ENCODE measurements at places on chromosomes 1 and 21.

DNA sequence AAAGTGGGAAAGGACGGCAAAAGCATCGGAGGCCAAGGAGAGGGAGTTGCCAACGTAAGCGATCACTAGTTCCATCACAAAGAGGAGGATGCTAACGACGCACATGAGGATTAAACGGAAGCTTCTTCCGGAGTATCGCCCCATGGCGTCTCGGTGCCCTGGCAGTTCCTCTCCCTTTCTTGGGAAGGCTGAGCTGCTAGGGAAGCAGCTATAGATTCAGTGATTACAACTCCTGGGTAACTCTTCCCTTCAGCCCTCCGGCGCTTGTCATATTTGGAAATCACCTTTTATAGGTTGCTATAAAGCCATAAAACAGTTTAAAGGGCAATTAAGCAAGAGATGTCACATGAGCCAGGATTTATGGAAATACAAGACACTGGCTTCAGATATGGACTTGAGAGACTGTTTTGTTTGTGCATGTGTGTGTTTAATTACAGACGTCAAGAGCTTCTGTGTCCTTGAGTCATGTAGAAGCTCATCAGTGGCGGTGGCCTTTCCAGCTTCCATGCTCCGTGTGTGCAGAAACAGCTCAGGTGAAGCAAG lies 30.6 kb upstream of the SLC30A10 start:
- no peak for DNase-seq

DNA sequence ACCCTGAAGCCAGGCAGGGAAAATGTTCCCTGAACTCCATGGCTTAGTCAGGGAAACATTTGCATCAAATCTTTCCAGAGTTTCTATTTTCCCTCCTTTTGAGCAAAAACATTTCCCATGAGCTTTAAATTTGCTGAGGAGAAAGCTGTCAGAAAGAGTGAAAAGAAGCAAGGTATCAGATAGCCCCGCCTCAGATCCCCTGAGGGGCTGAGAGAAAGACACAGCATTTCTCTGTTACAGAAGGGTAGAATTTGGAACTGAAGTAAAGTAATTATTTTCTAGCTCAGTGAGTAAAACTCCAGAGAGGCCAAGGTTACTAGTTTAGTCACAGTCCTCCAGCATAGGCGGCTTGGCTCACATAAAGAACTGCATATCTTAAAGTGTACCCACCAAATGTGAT lies 10.6 kb downstream of the FMO1 start:
- no peak for DNase-seq

DNA sequence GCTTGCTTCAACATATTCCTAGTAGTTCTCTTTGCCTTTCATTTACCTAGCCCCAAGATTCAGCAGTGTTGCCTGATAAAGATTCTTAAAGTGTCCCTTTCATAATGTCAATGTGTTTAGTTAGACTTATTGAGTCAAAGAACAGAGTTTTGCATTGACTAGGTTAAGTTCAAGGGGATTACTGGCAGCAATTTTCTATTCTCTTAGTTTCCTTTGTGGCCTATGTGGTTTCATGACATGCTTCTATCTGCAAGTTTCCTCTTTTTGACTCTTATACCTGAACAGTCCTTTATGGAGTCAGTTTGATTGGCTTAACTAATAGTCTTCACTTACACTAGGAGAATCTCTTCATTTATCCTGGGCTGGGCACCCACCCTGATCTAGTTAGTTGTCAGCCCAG lies 151.3 kb downstream of the ADGRL4 start:
- DNase-seq = no peak

GRCh38 chr1:1198423-1199140 lies 7.8 kb downstream of the TNFRSF18 start:
- DNase-seq = no peak

DNA sequence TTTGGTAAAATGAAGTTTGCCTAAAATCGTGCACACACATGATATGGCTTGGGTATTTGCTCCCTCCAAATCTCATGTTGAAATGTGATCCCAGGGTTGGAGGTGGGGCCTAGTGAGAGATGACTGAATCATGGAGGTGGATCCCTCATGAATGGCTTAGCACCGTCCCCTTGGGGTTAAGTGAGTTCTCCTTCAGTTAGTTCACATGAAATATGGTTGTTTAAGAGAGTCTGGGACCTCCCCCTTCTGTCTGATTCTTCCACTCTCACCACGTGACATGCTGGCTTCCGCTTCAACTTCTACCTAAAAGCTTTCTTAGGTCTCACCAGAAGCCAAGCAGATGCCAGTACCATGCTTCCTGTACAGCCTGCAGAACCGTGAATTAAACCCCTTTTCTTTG lies 58.4 kb downstream of the SIPA1L2 start:
- no peak for DNase-seq

- DNase-seq = no peak
These were observed 20.5 kb downstream of the HTR1D start for GRCh38 chr1:23196627-23197328.

DNA sequence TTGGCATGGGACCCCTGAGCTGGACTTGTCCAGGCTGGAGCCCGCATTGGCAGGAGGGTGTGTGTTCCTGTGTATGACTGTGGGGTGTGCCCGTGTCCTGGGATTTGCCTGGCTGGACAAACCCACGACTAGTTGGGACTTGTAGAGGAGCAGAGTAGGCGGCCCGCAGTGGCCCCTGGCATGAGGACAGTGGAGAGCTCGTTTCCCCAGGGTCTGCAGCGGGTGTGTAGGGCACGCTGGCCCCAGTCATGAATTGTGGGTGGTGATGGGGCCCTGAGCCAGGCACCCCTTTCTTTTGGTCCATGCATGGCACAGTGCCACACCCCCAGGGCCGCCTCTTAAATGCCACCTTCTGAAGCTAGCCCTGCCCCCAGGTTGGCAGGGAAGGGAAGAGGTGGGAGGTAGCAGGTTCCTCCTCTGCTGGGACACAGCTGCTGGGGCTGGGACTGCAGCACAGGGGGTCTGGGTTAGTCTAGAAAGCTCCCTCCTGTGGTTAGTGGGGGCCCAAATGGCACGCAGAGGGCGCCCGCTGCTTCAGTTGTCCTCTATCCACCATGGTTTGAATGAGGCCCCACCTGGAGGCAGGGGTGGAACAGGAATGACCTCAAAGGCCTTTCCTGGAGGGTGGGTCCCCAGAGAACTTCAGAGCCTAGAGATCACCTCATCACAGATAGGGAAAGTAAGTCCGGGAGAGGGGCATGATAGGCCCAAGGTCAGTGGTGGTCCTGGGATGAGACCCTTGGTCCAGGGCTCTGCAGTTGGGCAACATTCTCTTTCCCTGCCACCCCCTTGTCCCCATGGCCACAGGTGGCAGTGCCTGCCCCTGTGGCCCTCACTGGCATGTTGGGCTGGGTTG lies 4.1 kb downstream of the CROCC start:
- DNase-seq = no peak

DNA sequence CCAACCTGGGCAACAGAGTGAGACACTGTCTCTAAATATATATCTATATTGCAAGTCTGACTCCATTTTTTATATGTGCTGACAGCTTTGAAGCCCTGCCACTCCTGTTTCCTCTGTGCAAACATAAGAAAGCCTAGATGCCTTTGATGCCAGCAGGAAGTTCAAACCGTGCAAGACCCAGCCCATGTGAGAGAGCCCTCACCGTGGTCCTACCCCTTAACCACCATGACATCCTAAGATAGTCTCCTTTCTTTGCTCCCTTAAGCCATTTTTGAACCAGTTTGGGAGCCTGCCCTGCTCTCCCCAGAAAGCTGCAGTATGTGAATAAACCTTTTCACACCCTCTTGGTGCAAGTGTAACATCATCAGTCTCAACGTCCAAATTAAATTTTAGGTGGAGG lies 3.7 kb upstream of the DIPK1A start:
- DNase-seq = no peak

- no peak for DNase-seq
These were observed 84.0 kb upstream of the IVNS1ABP start for GRCh38 chr1:185401019-185401418.

DNA sequence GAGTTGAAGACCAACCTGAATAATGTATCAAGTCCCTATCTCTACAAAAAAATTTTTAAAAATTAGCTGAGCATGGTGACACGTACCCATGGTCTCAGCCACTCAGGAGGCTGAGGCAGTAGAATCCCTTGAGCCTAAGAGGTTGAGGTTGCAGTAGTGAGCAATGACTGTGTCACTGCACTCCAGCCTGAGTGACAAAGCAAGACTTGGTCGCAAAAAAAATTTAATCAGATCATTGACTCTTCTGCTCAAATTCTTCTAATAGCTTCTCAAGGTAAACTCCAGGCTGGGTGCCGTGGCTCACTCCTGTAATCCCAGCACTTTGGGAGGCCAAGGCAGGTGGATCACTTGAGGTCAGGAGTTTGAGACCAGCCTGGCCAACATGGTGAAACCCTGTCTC lies 85.9 kb upstream of the PUM1 start:
- DNase-seq = no peak

DNA sequence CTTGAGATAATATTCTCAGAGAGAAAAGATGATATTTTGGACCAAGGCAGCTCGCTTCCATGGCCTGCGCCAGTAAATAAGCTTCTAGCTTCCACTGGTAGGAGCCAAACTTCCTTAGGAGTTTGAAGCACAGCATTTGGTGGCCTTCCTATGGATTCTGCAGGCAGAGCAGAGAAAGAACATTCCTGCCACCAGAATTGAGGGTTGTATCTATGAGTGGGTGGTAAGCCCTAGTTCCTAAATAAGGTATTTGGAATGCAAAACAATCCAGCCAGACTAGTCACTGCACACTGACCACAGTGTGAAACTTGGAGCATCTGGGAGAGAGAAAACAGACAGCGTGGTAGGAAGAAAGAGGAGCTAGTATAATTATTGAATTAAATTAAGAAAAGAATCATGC lies 54.1 kb upstream of the BCAR3 start:
- DNase-seq = no peak

GRCh38 chr1:80064524-80064923 lies 1058.0 kb upstream of the ADGRL4 start:
- DNase-seq = no peak

DNA sequence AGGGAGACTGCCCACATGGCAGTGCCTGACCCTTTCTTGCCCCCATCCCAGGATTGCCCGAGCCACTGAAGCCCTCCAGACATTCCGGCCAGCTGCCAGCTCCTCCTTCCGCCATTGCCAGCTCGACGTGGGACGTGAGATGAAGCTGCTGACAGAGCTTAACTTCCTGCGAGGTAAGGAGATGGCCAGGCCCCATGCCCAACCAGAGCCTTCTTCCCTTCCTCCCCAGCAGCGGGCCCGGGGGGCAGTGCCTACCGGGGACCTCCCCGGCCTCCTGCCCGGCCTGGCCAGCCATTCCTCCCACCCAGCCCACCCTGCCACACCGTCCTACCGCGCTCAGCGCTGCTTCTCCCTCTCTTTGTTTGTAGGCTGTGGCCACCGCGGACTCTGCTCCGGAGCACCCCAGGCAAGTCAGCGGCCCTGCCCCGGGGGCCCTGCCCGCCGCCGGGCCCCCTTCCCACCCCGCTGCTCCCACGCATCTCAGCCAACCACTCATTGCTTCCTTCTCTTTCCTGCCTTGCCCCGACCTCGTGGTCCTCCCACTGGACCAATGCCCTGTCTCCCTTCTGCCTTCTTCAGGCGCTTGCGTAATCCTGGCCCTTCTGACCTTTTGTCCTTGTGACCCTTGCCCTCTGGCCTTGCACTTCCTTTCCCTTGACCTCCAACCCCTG lies 4.9 kb downstream of the TRIM46 start:
- no peak for DNase-seq

GRCh38 chr1:181036107-181036836 lies 2.5 kb downstream of the MR1 start:
- DNase-seq = no peak

GRCh38 chr1:228039986-228040385 lies 33.2 kb downstream of the WNT3A start:
- no peak for DNase-seq

- no peak for DNase-seq
These were observed 98.6 kb upstream of the KRTAP19-8 start for GRCh38 chr21:31136891-31137290.

DNA sequence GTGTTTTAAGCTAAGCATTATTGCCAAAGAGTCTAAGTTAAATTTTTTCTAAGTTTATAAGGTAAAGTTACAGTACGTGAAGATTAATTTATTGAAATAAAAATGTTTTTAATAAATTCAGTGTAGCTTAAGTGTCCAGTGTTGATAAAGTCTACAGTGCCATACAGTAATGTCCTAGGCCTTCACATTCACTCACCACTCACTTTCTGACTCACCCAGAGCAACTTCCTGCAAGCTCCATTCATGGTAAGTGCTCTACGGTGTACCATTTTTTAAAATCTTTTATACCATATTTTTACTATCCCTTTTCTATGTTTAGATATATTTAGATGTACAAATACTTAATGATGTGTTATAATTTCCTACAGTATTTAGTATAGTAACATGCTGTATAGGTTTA lies 173.2 kb downstream of the CACNA1E start:
- no peak for DNase-seq

- no peak for DNase-seq
These were observed 4.1 kb upstream of the LENEP start for GRCh38 chr1:154989195-154989860.

- no peak for DNase-seq
These were observed 20.2 kb downstream of the LDLRAP1 start for GRCh38 chr1:25563330-25564215.

GRCh38 chr1:57474137-57474750 lies 50.4 kb upstream of the DAB1 start:
- no peak for DNase-seq

- DNase-seq = no peak
These were observed 76.3 kb upstream of the BACE2 start for GRCh38 chr21:41091616-41092015.

DNA sequence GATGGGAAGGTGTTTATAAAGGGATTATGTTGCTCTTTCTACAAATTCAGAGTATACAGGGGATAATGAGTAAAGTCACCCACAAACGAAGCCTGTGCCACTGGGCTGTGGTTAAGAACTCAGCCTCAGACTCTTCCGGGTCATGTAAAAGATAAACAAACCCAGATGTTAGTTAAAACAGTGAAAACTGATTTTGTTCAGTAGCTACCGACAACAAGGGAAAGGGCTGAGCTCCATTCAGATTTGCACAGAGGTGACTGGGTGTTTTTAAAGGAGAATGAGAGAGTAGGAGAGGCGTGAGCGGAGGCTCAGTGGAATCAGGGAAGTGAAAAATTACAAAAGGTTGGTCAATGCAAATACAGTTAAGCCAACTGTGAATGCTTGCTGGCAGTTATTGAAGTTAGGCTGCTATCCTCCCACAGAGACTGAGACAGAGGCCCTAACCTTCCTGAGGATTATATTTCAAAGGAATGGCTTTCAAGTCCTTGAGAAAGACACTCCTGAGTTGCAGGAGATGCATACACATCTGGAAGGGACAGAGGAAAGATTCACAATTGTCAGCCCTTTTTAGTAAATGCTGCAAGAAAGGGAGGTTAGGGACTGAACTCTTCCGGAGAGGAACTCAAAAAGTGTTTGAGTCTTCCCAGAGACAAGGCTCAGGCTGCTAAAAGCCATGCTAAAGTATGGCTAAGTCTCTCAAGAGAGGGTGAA lies 29.9 kb upstream of the SAMD13 start:
- DNase-seq = no peak

- no peak for DNase-seq
These were observed 245.9 kb downstream of the PRDM2 start for GRCh38 chr1:13945856-13946255.

GRCh38 chr1:2237773-2238172 lies 9.7 kb downstream of the SKI start:
- no peak for DNase-seq

GRCh38 chr1:44707112-44707881 lies 23.7 kb downstream of the RNU5D-1 start:
- no peak for DNase-seq

- no peak for DNase-seq
These were observed 1.5 kb downstream of the RNF186 start for GRCh38 chr1:19813643-19813960.

- no peak for DNase-seq
These were observed 1753.4 kb downstream of the MRPL39 start for GRCh38 chr21:23853796-23854379.

- DNase-seq = no peak
These were observed 62.8 kb downstream of the NRIP1 start for GRCh38 chr21:15001857-15002606.
